Germinal center (tissue), 1 donor: ENCODE measurements at places on chromosomes 6 and 20.

GRCh38 chr6:167219967-167220512 is 62.3 kb upstream of the GPR31 start:
- DNase-seq, result no peak

DNA sequence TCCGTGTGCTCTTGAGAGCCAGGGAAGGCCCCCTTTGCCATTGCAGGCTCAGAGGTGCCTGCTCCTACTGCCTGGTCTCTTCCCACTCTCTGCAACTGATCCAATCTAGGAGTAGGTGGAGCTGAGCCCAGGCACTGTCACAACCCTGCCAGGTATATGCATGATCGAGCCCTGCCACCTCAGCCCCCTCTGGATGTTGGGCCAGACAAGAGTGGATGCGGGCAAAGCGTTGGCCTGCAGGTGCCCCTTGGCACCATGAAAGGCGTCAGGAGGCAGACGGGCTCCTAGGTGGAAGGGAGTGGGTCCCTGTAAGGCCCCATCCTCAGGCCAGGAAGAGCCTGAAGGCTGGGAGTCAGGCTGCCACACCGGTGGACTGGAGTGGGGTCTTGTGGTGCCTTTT is 5.9 kb upstream of the OR14J1 start:
- no peak for DNase-seq

DNA sequence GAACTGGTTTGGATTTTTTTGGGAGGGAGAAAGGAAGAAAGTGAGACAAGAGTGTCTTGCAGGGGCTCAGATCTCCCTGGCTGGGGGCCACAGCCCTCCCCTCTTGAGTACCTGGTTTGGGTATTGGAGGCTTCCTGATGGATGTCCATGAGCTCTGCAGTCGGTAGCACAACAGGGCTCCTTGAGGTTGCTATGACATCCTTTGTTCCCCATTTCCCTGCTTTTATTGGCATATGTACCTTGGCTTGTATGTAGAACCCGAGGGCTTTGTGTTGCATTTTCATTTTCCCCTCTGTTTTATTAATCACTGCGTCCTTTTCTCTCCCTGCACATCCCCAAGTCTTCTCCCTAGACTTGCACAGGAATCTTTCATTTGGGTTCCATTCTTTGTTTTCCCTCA is 355.5 kb upstream of the TSHZ2 start:
- DNase-seq, result no peak

DNA sequence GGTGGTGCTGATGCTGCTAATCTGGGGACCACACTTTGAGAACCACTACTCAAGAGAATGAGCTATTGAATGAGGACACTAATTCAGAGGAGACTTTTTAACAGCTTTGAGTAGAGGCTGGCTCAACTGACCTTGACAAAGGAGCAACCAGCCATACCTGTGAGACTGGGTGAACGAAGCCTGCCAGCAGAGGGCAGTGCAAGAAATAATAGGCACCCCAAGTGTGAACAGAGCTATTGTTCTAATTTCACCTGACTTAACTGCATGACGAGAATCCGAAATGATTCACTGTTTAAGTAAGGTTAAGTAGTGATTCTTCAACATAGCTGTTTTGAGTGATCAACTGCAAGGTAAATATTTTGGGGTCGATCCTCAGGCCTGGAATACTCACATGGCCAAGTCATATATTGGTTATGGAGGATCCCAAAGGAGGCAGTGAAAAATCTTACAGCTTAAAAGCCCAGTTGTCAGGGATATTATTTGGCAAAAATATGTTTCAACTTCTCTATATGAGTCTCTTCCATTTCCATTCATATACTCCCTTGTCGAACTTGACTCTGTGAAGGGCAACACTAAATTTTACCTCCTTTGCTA is 550.5 kb upstream of the MARCKS start:
- peak; percentile 2 for DNase-seq

DNA sequence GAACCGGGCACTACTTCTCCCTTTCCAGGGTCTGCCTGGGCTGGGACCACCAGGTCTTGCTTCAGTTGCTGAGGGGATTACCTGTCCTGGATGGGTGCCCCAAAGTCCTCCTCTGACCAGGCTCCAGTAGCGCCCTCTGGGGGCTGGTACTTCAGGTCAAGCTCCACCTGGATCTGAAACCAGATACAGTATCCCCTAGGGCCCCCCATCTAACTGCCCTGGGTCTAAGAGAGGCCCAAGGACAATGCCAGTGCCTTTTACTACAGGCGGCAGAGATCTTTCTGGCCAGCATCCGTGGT is 11.2 kb upstream of the SPAG4 start:
- peak; percentile 35 for DNase-seq

DNA sequence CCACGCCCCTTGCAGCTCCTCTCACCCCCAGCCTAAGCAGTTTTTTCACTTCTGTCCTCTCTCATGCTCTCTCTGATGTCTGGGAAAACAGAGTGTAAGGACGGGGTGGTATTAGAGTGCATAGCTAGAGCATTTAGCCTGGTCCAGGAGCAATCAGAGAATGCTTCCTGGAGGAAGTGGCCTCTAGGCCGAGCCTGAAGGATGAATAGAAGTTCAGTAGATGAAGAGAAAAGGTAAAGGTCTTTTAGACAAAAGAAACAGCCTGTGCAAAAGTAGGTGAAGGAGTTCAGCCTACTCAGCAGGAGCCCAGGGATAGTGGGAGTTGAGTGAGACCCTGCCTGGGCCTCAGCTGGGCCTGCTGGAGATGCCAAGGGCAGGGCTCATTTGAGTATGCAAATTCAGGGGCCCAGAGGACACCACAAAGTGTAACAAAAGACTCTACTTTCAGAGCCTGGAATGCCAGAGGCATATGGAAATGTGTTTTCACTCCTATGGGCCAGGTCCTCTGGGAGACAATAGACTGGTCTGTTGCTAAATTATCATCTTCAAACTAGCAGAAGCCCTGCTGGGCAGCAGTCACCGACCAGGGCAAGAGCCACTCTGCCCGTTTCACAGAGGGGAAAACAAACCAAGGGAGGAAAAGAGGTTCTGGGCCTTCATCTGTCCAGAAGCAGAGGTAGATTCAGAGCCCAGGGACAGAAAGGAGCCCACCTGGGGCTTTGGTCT is 19.7 kb upstream of the TM9SF4 start:
- no peak for DNase-seq

DNA sequence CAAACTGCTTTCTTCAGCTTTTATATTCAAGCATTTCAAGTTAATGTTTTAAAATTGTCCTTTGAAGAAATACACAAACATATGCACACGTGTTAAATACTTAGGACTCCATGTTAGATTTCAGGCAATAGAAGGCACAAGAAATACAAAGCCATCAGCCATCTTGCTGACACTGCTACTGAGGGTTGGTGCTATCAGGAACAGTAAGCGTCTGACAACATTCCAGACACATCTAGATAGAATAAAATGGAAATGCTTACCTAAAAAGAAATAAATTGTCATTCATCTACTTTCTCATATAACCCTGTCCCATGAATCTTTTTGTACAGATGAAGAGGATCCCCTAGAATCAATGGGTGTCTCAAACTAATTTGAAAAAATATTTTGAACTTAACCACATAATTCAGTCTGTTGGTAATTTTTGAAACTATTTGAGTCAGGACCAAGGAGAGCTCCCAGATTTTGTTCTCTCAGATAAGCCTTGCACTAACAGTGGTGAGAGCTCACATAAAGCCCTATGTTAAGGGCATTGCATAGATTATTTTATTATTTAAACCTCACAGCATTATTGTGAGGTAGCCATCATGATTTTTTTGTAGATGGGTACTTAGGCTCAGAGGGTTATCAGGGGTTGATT is 631.1 kb upstream of the POU3F2 start:
- no peak for DNase-seq

- DNase-seq, result peak; percentile 69
These were observed 32.5 kb upstream of the TGM2 start for GRCh38 chr20:38197619-38198018.

DNA sequence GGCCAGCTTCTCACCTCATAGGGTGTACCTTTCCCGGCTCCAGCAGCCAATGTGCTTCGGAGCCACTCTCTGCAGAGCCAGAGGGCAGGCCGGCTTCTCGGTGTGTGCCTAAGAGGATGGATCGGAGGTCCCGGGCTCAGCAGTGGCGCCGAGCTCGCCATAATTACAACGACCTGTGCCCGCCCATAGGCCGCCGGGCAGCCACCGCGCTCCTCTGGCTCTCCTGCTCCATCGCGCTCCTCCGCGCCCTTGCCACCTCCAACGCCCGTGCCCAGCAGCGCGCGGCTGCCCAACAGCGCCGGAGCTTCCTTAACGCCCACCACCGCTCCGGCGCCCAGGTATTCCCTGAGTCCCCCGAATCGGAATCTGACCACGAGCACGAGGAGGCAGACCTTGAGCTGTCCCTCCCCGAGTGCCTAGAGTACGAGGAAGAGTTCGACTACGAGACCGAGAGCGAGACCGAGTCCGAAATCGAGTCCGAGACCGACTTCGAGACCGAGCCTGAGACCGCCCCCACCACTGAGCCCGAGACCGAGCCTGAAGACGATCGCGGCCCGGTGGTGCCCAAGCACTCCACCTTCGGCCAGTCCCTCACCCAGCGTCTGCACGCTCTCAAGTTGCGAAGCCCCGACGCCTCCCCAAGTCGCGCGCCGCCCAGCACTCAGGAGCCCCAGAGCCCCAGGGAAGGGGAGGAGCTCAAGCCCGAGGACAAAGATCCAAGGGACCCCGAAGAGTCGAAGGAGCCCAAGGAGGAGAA is 10.5 kb downstream of the GNAS-AS1 start:
- no peak for DNase-seq

DNA sequence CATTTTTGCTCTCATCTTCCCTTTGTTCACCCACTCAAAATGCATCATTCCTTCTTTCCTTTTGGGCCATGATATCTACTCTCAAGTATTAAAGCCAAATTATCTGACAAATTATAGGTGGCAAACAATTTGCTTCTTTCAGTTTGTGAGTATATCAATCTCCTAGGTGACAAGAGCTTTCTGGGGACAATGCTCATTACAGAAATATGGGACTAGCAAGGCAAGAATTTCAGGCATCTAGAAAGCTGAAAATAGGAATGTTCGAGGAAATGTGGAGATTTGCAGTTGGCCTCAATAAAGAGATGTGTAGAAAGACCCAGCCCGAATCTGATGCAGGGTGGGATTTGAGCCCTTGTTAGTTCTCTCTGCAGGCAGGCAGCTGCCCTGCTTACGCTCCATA is 71.8 kb downstream of the ALDH8A1 start:
- no peak for DNase-seq

- DNase-seq, result peak; percentile 10
These were observed 150.5 kb upstream of the PRSS16 start for GRCh38 chr6:27096834-27097511.

DNA sequence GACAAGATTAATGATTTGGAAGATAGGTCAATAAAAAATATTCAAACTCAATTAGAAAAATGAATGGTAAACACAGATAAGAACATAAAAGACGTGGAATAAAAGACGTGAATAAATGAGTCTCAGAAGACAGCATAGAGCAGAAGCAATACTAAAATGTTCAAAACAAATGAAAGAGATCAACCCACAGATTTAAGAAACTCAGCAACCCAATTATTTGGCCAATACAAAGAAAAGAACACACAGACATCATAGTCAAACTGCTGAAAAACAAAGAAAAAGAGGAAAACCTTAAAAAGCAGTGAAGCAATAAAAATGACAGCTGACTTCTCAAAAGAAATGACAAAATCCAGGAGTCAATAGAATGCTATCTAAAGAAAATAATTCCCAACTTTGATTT is 14.9 kb downstream of the TTI1 start:
- DNase-seq, result no peak

DNA sequence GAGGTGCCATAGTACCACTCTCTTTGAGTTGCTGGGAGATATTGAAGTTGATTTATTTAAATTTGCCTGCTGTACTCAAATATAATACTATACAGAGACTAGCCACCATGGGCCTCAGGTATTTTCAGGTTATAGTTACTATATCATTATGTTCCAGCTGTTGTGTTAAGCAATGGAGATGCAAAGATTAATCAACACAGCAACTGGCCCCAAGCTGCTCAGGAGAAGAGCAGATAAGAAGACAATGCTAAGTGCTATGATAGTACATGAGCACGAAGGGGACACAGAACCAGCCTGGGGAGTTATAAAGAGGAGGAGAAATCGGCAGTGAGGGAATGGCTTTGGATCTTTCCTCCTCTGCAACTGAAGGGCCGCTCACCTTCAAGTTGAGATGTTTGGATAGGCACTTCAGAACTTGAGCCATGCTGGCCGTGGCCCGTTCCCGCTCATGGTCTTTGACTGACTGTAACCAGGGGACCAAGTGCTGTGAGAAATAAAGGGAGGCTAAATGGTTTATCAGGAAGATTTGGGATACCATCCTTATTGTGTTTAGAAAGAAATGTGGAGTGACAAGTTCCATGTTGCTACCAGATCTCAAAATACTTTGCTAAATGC is 24.3 kb upstream of the RPN2 start:
- no peak for DNase-seq

GRCh38 chr6:22087960-22088706 is 208.7 kb downstream of the PRL start:
- no peak for DNase-seq

GRCh38 chr6:111599259-111599658 is 6.4 kb downstream of the TRAF3IP2 start:
- no peak for DNase-seq

DNA sequence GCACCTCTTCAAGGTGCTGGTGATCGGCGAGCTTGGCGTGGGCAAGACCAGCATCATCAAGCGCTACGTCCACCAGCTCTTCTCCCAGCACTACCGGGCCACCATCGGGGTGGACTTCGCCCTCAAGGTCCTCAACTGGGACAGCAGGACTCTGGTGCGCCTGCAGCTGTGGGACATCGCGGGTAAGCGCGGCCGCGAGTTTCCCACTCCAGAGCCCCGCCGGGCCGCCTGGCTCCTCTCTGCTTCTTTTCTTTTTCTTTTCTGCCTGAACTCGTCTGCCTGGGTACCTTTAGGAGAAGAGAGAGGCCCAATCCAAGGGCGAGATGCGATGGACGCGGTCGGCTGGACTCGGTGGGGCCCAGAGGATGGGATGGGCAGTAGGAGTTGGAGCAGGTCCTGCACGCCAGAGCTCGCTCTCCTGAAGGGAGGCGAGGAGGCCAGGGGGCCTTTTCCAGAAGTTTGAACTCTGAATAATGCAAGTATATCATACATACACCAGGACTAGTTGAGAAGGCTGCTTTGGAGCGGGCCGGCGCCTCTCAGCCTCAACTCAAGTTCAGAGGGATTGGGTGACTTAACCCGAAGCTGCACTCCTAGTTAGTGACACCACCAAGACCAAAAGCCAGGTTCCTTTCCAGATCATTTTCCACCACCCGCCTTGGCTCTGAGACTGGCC is 445 bp downstream of the RAB32 start:
- no peak for DNase-seq

GRCh38 chr6:136284909-136285308 is 4.7 kb downstream of the BCLAF1 start:
- DNase-seq, result no peak

DNA sequence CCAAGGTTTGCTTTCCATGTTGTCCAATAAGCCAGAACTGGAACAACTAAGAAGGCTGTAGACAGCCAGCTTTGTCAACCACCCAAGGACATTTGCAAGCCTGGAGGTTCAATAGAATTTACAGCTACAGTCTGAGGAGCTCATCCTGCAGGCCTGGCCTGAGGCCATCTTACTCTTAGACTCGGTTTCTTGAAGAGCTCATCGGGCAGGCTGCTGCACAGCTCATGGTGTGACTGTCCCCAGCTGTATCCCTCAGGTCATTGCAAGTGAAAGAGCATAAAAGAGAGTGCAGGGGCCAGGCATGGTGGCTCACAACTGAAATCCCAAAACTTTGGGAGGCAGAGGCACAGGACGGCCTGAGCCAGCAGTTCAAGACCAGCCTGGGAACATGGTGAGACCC is 96.9 kb upstream of the FOXQ1 start:
- DNase-seq, result no peak

- no peak for DNase-seq
These were observed 42.9 kb downstream of the TXLNB start for GRCh38 chr6:139248911-139249310.
